NCI-H1436 treated with DMSO at 0.1 percent for 48 hours (cell line): ENCODE measurements at places on chromosomes 12 and 14.
A peak's percentile ranks its signal among the peaks of the same experiment; 100 is the strongest.

- peak; percentile 6 for DNase-seq
Observed at GRCh38 chr14:70045844-70046535, 142.8 kb downstream of the SLC8A3 start.

- DNase-seq: no peak
Observed at GRCh38 chr12:103642240-103642864, 55.3 kb downstream of the STAB2 start.

GRCh38 chr14:85416771-85417170, 113.2 kb upstream of the FLRT2 start:
- no peak for DNase-seq

- DNase-seq: no peak
Observed at GRCh38 chr12:58420503-58420902, 479.1 kb downstream of the ATP23 start.

GRCh38 chr14:67071506-67071905, 117.7 kb upstream of the GARIN2 start:
- no peak for DNase-seq

DNA sequence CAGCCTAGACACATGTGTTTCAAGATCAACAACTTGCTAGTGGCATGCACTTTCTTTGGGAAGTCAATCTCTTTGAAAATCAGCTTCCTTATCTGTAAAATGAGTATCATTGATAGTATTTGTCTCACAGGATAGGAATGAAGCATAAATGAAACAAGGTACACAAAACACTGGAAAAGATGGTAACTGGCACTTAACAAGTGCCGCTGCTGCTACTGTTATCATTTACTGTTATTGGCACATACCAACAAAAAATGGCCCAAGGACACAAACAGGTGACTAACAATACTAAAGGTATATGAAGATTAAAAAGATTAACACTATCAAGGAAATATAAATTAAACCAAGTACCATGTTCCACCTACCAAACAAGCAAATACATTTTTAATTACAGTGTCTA, 20.9 kb downstream of the HNRNPC start:
- DNase-seq: no peak

GRCh38 chr12:70052476-70052875, 190.8 kb upstream of the CNOT2 start:
- DNase-seq: no peak

DNA sequence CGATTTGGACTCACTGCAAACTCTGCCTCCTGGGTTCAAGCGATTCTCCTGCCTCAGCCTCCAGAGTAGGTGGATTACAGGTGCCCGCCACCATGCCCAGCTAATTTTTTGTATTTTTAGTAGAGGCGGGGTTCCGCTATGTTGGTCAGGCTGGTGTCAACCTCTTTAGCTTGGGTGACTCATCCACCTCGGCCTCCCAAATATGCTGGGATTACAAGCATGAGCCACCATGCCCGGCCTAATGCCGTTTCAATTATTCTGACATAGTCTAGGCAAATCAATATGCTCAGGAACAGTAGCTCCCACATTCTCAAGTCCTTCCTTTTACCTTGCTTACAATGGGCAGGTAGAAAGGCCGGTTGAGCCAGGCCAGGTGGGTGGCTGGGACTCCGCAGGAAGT, 82.0 kb upstream of the EEA1 start:
- no peak for DNase-seq

DNA sequence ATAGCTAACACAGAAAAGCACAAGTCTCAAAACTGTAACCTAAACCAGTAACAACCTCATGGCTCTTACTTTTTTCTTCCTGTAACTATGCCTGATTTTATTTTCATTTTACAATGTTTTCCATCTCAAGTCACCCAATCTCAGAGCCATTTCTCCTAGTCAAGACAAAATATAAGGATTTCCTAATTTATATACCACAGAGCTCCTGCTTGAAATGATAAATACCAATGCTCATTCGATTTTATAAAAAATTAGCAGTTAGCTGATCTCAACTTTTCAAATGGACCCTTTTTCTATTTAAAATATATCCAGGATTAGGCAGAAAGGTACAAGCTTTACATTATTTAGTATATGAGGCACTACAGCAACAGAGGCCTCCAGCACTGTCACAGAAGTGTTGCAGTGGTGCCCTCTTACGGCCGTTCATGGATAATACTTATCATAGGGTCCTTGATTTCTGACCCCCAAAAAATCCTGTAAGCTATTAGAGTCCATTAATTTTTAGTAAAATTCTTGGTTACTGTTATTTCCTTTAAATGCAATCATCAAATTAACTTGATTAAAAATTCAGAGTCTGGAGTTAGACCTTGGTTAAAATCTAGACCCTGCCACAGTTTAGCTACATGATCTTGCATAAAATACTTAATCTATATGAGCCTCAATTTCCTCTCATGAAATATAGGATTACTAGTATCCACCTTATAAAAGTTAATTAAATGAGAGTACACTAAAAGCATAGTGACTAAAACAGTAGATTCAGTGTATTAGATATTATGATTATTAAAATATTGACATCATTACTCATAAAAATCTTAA, 68.3 kb downstream of the SEC23A start:
- DNase-seq: no peak
